ENCODE measurements at places on chromosomes 13 and 19. TPM values are rescaled to one million over a fixed set of nuclear protein-coding genes. Genes with fewer than 3 reads are reported as not detected.
A peak's percentile ranks its signal among the peaks of the same experiment; 100 is the strongest.

DNA sequence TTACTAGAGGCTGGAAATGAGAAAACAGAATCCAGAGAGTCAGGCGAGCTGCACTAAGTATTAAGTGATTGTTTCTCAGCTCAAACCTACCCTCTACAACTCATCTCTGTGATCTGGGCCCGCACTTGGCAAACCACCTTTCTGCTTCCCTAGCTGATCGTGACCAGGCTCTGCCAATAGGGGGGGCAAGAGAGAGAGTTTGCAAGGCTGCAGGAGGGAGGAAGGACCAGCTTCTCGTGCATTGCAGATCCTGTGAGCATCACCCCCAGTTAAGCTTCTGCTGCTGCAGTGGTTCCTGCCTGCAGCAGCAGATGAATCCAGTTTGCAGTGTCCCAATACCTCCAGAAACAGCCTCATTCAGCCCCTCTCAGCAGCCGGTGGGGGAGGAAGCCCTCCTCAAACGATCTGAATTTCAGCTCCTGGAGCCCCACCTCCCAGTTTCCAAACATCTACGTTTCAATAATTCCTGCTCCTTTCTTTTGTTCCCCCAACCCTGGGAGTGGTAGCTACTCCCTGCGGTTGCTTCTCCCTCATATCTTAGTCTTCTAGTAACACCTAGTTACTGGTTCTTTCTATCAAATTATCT lies 20.0 kb downstream of the XRCC1 start:
- H3K4me1 ChIP-seq: peaks cover 7% of the 10 kb centered on the region
- peak; percentile 86 for DNase-seq
- no peak overlapping the region for H3K4me3 ChIP-seq
- no peaks in the 10 kb centered on the region for H3K36me3 ChIP-seq
- H3K27me3 ChIP-seq: no peaks in the 10 kb centered on the region

DNA sequence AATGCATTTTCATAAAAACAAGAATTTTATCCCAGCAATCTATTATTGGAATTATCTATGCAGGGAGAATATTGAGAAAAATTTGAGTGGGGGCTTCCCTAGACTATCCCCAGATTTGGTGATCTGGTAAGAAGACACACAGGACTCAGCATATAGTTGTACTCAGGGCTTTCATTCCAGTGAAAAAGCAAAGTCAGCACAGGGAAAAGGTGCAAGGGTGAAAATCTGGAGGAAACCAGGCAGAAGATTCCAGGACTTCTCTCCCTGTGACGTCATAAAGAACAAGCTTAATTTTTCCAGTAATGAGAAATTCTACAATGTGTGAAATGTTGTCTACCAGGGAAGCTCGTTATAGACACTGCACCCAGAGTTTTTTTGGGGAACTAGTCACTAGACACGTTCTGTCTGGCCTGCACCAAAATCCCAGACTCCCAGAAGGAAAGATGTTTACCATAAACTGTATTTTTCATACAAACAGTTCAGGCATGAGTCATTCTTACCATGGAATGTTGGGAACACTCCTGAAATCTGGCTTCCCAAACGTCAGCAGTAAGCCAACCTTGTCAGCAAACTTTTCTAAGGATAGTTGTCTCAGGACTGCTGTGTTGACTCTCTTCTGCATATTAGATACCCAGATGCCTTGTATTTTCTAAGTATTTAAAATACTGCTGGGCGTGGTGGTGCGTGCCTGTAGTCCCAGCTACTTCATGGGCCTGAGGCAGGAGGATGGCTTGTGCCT lies 107.4 kb downstream of the DNAJC3 start:
- H3K4me3 ChIP-seq: no peak overlapping the region
- peaks cover 88% of the 10 kb centered on the region for H3K36me3 ChIP-seq
- H3K27ac ChIP-seq: no peak overlapping the region

Gene BLVRB
- 215 TPM for polyA plus RNA-seq

- DNase-seq: peak; percentile 82
- H3K27ac ChIP-seq: peak overlapping the region; percentile 15
- peak overlapping the region; percentile 43 for H3K4me3 ChIP-seq
- no peaks in the 10 kb centered on the region for H3K4me1 ChIP-seq
- no peaks in the 10 kb centered on the region for H3K36me3 ChIP-seq
- H3K27me3 ChIP-seq: peaks cover 28% of the 10 kb centered on the region
These were observed 254.7 kb upstream of the SGCG start for GRCh38 chr13:22925881-22926747.

DNA sequence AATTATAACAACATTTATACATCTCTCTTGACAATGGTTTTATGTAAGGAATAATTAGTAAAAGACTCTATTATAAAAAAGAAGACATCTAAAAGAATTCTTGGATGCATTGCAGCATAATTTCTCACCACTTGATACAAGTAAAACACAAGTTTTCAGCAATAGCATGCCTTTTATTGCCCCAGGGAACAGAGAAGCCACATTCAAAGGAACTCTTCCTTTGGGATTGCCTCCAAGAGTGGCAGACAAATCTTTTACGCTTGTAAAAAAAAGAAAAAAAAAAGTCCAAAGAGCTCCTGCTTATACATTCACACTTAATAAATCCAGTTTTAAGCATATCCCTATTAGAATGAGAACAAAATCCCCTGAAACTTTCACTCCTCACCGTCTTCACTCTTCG lies 2357.8 kb upstream of the PCDH20 start:
- H3K4me1 ChIP-seq: no peaks in the 10 kb centered on the region
- no peaks in the 10 kb centered on the region for H3K36me3 ChIP-seq
- H3K27ac ChIP-seq: no peak overlapping the region
- H3K4me3 ChIP-seq: no peak overlapping the region
- DNase-seq: no peak

All from spleen (tissue), 13 donors.